ENCODE measurements at places on chromosomes 5 and 9. TPM values are rescaled to one million over a fixed set of nuclear protein-coding genes. Genes with fewer than 3 reads are reported as not detected.

DNA sequence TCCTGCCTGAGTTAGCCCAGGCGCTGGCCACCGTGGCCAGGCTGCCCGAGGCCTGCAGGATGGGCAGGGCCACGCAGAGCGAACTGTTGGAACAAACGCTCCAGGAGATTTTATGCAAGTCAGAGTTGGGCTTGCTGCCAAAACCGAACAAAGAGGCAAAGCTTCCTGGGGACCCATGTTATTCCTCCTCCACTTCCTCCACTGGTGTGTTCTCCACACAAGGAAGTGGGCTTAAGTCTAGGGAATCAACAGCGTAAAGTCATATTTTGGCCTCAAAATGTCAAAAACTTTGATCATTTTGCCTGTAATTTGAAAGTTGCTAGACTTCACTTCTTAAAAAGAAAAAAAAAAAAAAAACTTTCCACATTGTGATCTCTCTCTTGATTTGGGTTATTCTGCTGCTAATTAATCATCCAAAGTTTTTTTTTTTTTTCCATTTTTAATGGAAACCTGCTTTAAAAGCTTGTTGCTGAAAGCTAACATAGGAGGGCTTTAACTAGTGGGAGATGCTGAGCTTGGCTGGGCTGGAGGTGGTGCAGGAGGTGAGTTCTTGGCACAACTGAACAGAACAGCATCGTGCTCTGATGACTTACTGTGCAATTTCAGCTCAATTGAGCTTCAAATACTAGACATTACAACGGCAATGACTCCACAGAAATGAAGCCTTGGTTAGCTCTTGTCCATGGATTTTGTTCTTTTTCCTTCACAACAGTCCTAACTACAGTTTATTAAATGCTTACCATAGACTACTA lies 73.0 kb downstream of the PTPDC1 start:
- DNase-seq = no peak

GRCh38 chr9:127158786-127159324 lies 36.4 kb upstream of the ANGPTL2 start:
- DNase-seq = no peak

DNA sequence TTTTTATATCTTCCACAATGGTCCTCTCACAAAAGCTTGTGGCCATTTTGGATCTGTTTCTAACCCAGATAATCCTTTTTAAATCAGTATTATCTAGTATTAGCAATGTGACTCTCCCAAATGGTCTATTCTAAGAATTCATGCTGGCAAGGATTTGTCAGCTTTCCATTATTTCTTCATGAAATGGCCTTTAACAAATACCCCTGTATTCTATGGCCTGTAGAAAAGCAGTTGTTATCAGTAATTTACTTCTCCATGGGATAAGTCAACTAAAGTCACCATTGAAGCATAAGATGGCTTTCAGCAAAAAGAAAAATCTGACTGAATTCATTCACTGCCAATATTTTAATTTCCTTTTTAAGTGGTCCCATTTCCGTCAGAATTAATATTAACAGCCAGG lies 346.4 kb upstream of the FAM174A start:
- DNase-seq = peak; percentile 31

- DNase-seq = no peak
Measured at GRCh38 chr5:91291628-91292569, 91.2 kb downstream of the ARRDC3 start.

GRCh38 chr9:34898846-34899245 lies 59.2 kb upstream of the PHF24 start:
- DNase-seq = no peak

DNA sequence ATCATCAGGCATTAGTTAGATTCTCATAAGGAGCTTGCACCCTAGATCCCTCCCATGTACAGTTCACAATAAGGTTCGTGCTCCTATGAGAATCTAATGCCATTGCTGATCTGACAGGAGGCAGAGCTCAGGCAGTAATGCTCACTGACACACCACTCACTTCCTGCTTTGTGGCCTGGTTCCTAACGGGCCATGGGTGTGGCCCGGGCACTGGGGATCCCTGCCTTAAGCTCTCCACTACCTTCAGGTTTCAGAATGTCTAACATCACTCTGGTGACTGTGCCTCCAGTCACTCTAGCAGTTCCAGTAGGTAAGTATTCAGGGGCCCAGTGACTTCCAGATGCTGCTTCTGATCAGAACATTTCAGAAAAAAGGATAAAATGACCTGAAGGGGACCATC lies 152.4 kb downstream of the LRRC70 start:
- DNase-seq = no peak

GRCh38 chr9:137785704-137786161 lies 91.8 kb upstream of the CACNA1B start:
- DNase-seq = peak; percentile 56

Gene GPR21
- total RNA-seq = 0.59 TPM

Gene N4BP3
- total RNA-seq = 12.8 TPM

Data from neural progenitor cell (in vitro differentiated cells).